ENCODE measurements at places on chromosomes 2 and 18.

DNA sequence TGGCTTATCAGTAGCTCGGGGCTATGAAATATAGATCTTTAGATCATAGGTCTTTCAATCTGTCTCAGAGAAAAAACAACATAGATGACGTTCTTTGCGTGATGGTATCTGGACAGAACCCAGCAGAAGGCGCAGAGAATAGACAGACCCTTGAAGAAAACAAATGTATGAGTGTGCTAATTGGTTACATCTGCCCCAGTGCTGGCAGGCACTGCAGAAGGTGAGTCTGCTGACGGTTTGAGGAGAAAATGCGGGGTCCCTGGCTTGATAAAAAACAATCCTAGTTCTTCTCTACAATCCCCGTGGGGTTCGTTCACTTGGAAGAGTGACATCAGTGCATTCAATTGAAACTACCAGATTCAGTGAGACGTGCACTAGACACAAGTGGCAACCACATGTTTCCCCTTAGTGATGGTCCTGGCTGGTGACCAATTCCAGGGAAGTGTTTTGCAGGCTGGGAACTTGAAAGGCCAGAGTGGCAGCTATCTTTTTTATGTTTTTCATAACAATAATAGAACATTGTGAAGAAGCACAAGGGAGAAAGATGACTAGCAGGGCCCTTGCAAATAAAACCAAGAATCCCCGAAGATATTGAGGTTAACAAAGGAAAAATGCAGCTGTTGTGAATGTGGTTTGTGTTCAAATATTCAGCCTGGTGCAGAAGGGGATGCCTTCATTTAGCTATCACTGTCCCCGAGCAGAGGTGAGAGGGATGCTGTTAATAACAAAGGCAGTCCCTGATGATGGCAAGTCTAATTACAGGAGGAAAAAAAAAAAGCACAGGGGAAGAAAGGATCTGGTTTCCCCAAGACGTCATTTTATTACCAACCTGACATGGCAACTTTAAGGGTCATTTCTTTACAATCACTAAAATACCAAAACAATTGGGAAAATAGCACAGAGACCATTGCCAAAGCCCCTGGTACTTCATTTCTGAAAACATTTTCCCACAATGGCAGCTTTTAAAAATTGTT is 337.6 kb upstream of the FIGN start:
- DNase-seq = peak; percentile 14

DNA sequence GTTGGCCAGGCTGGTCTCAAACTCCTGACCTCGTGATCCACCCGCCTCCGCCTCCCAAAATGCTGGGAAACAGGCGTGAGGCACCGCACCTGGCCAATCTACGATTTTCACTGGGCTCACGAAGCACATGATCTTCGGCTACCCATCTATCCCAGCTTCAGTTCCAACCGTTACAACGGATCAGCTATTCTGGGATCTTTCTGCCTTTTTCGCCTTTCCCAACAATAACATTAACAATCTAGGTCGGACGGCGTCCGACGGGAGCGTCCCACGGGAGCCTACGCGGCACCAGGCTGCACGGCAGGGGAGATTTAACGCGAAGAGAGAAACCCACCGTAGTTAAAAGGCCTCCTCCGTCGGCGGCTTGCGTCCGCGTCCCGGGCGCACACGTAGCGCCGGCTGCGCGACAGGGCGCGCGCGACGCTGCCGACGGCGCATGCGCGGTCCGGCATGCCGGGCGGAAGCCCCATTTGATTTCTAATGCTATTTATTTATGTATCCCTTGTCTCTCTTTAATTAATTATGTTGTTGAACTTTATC is at the start of gene MSL3B:
TSS of gene MSL3B (minus strand) at position 394 of the 540 bp plus-strand sequence.
- DNase-seq = peak; percentile 12

DNA sequence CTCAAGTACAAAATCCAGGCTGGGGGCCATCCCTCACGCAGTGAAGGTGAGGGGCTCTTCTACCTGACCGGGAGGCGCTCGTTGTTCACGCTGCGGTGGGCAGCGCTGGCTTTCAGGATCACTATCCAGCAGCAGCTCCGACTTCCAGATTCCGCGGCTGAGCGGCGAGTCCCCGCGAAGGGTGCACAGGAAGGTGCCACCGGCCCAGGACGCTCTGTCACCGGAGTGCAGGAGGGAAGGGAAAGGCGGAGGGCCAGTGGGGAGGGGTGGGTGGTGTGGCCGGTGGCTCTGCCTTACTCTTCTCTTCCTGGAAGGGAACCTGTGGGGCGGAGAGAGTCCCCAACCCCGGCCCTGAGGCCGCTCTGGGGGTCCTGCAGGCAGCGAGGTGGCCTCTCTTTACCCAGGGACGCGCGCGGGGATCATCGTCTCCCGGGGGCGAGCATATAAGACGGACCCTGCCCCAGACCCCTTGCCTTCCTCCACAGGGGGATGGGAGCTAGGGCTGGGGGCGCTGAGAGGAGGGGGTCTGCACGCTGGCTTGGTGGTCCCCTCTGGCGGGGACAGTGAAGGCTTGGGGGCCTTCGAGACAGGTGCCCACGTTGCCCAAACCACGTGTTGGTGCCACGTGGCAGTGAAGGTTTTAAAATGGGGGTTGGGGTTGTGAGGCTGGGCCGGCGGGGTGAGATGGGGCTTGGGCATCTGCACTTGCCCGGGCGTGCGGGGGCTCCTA is 26.9 kb upstream of the HS6ST1 start:
- DNase-seq = no peak

GRCh38 chr18:57965246-57965645 is 78.8 kb upstream of the NEDD4L start:
- no peak for DNase-seq

DNA sequence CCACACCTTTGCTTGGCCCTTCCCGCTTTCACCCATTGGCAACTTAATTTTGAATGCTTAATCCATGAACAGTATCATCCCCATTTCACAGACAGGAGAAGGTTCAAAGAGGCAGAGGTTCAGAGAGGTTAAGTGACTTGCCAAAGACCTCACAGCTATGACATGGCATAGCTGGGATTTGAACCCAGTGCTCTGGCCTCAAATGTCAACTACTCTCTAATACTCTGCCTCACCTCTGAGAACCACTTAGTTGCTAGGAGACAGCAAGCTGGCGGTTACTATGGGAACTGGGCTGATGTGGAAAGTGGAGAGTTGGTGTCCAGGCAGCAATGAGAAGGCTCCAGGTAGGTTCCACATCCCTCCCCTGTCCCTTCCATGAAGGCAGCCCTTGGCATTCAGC is 15.8 kb upstream of the PRSS56 start:
- no peak for DNase-seq
